ENCODE measurements at places on chromosomes 3 and 15.

GRCh38 chr3:32120471-32120870 lies 14.1 kb downstream of the GPD1L start:
- DNase-seq = no peak

GRCh38 chr3:31758322-31758965 lies 222.6 kb downstream of the OSBPL10 start:
- no peak for DNase-seq

GRCh38 chr3:66993082-66993481 lies 5.0 kb upstream of the KBTBD8 start:
- DNase-seq = no peak

GRCh38 chr3:78858174-78858573 lies 909.6 kb downstream of the ROBO1 start:
- no peak for DNase-seq

GRCh38 chr15:27133249-27133648 lies 162.3 kb downstream of the GABRG3 start:
- DNase-seq = no peak

DNA sequence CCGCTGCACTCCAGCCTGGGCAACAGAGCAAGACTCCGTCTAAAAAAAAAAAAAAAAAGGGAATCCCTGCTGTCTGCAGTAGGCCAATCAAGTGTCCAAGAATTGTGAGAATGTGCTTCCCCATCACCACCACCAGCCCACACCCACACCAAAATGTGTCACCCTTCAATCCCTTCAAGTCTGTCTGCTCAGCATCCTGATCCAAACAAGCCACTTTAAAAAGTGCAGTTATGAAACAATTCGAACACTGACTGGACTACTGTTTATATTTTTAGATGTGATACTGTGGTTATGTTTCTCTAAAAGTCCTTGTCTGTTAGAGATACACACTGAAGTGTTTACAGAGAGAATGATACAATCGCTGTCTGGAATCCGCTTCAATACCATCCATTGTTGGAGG lies 78.1 kb upstream of the CGNL1 start:
- no peak for DNase-seq

DNA sequence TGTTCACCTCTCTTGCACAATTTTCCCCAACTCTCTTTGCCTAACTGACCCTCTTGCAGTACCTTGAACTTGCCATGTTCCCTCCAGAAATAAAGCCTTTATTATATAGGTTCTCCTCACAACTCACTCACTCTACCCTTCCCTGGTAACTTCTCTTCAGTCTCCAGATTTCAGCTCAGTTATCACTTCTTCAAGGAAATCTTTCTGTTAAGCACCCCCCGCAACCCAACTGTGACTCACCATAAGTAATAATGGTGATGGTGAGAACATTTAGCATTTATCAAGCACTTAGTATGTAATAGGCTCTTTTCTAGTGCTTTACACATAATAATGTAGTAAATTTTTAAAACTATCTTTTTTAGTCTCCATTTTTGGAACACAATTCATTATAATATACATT lies 8.1 kb upstream of the OR5K1 start:
- no peak for DNase-seq

DNA sequence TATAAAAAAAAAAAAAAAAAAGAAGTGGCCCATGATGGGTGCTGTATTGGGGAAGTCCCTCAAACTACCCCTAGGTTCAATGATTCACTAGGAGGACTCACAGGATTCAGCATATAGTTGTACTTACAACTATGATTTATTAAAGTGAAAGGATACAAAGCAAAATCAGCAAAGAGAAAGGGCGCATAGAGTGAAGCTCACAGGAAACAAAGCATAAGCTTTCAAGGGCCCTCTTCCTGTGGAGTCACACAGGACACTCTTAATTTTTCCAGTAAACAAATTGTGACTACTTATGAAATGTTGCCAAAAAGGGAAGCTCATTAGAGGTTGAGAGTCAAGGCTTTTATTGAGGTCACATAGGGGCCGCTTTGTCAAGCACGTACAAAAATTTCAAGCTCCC lies 153.7 kb upstream of the GAP43 start:
- no peak for DNase-seq

DNA sequence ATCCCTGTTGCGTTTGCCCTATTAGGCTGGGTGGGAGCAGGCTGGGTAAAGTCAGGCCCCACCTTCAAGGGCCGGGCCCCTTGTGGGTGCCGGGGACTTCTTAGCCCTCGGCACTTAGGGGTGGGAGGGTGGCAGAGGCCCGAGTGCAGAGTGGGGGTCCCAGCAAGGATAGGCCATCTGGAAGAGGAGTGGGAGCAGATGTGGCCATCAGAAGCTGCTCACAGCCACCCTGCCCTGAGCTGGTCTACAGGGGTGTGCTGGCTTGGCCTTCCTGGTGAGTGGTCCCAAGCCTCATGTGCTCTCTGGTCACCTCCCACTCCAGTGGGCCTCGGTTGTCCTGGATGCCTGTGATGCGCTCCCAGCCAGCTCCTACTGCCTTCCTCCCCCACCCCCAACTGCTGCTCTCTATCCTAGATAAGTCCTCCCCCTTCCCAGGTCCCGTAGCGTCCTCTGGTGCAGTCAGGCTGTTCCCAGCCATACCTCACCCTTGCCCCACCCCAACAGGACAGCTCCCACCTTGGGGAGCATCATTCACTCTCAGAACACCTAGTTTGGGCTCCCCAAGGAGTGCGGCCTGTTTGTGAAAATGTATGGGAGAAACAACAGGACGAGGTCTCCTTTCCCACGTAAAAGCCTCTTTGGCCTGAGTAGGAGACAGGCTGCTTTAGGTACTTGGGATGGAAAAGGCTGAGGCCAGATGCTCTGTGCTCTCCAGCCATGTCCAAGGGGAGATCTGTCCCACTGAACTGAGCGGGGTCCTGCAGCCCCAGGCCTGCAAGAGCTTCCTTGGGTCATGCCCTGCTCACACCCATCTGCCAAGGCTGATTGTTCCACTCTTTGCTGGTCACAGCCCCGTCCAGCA lies 24.9 kb upstream of the PLXNA1 start:
- DNase-seq = no peak

DNA sequence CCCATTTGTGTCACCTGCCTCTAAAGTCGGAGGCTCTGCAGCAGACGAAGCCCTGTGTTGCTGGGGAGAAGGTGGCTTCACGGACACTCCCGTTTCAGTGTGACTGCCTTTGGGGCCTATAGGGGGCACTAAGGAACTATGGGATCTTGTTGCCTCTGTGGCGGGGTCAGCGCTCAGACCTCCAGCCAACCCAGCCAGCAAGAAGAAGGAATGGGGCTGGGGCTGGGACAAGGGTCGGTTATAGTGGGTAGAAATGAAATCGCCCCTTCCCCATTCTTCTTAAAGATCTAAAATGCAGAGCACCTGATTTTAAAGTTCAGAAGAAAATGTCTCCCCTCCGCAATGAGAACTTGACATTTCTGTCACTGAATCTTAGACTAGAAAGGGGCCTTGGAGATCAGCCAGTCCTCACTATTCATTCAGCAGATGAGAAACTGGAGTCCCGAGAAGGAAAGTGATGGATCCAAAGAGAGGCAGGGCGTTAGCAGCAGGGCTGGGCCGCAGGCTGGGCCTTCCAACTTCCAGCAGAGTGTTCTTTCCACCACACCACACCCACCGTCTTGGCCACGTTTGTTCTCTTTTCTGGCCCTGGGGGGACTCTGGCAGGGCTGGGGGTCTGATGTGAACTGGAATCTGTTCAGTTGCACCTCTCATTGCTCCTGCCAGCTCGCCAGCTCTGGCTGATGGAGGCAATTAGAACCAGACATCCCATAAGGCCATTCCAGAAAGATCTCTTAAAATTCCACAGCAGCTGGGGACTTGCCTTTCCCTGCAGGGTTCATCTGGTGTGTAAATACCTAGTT lies 195.4 kb downstream of the OPA1 start:
- no peak for DNase-seq

DNA sequence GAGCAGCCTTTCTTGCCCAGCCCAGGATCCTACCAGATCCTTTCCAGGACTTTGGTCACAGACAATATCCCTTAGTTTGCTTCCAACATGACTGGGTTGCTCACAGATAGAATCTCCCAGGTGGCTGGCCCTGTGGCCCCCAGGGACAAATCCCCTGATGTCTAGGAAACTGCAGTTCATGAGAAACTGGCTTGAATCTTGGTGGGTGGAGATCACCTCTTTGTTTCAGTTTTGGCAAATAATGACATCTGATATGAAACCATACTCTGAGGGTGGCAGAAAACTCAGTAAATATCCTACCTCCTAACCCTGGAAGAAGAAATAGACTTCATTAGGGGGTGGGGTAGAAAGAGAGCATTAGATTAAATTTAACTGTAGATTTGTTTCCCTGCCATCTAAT lies 44.1 kb upstream of the PFN2 start:
- no peak for DNase-seq

DNA sequence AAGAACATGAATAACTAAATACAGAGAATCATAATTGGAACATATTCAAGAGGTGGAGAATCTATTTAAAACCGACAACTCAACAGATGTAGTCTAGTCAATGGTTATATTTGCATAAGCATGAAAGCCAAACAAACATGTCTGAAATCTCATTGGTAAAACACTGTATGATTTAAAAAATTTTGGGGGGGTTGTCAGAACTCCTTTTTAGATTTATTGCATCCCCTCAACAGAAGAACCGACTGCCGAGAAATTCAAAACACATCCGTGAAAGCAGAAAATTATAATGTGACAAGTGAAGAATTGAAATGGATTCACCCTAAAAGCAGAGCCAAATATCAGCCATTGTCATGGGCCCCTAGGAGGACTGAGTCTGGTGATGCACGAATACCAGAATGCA lies 633.4 kb upstream of the KCNMB2 start:
- DNase-seq = no peak

GRCh38 chr15:101431301-101431700 lies 58.2 kb downstream of the PCSK6 start:
- no peak for DNase-seq

DNA sequence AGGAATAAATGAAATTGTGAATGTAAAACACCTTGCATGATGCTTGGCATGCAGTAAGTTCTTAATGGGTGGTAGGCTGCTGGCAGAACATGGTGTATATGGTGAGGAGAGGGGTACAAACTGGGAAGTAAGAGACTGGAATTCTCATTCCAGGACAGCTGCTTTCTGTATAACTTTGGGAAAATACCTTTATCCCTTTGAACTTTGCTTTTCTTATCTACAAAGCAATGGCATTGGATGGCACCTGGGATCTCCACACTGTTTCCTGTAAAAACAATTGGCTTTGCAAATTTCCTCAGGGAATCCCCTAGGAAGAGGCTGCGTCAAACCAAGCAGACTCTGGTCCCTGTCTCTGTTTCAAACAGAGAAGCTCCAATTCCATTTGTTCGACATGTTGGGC lies 100.7 kb upstream of the SLC4A7 start:
- DNase-seq = no peak

DNA sequence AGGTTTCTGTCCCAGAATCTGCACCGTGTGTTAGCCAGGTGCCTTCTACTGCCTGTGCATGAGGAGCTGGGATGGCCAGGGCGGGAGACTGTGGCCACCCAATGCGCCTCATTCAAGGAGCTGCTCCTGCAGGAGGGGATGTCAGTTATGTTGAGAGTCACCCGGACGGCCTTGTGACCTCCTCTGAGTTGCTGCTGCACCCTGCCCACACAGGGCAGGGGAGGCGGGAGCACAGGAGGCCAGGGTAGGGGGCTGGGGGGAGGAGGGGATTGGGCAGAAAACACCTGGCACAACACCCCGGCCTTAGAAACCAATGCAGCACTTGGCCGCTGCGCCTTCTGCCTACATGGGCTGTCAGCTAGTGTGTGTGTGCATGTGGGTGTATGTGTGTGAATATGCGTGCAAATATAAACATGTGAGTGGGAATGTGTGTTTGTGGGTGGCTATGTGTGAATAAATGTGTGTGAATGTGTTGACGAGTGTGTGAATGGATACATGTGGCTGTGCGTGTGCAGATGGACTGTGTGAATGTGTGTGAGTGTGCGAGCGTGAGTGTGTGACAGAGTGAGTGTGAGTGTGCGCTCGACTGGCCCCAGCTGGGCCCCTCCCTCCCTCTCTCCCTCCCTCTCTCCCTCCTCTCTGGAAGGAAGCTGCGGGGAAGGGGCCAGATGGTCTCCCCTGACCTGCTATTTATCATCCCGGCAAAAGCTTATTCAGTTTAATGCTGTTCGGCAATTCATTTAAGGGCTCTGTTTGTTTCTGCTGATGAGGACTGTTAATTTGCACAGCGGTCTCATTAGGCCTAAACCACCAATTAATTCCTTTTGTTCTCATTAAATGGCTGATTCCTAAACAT lies 106.9 kb downstream of the TLE3 start:
- no peak for DNase-seq

- DNase-seq = no peak
These were observed 90.8 kb downstream of the ANP32A start for GRCh38 chr15:68729789-68730411.

GRCh38 chr3:42025370-42026138 lies 63.7 kb upstream of the ULK4 start:
- no peak for DNase-seq

GRCh38 chr3:139558351-139559266 lies 19.1 kb upstream of the RBP1 start:
- no peak for DNase-seq

- no peak for DNase-seq
These were observed 59.0 kb downstream of the APBA2 start for GRCh38 chr15:28944696-28945300.

DNA sequence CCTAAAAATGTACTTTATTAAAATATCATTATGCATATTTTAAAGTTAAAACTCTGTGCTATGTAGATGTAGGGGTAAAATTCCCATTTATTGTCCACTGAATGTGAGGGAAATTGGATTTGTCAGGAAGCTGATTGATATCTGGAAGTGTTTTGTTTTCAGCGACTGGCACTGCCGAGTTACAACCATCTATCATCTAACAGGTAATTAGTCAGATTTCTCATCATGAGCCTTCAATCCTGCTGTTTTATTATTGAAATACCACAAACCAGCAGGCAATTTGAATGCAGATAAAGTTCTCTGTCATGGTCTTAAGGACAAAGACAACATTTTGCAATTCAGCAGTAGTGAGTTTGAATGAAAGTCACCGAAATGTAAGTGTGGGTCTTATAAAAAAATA lies 40.5 kb downstream of the ZIC1 start:
- no peak for DNase-seq

DNA sequence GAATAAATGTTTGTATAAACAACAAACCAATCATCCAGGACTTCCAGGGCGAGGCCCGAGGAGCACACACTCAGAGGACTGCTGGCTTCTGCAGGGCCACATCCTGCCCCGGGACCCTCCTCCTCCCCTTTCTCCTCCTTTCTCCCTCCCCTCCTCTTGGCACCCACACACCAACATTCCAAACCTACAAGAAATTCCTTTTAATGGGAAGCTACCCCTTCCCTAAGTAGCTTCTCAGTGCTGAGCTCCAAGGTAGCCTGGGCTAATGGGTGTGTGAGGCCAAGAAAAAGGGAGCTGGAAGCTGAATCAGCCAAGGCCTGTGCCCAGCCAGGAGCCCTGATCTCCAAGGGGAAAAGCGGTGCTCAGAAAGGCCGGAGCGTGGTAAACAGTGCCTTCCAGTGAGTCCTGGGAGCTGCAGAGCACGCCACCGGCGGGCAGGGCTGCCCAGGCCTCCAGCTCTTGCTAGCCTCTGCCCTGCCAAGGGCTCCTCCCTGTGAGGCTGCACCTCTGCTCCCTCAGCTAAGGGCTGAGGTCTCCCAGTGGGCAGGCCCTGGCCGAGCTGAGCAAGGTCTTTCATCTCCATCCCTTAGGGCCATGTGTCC lies 3.9 kb downstream of the ITIH3 start:
- no peak for DNase-seq
